Suppressor macrophage (primary cell): ENCODE measurements at places on chromosomes 4 and X.
A peak's percentile ranks its signal among the peaks of the same experiment; 100 is the strongest.

GRCh38 chrX:55118574-55118973 lies 29.8 kb downstream of the PAGE2 start:
- no peak for DNase-seq

DNA sequence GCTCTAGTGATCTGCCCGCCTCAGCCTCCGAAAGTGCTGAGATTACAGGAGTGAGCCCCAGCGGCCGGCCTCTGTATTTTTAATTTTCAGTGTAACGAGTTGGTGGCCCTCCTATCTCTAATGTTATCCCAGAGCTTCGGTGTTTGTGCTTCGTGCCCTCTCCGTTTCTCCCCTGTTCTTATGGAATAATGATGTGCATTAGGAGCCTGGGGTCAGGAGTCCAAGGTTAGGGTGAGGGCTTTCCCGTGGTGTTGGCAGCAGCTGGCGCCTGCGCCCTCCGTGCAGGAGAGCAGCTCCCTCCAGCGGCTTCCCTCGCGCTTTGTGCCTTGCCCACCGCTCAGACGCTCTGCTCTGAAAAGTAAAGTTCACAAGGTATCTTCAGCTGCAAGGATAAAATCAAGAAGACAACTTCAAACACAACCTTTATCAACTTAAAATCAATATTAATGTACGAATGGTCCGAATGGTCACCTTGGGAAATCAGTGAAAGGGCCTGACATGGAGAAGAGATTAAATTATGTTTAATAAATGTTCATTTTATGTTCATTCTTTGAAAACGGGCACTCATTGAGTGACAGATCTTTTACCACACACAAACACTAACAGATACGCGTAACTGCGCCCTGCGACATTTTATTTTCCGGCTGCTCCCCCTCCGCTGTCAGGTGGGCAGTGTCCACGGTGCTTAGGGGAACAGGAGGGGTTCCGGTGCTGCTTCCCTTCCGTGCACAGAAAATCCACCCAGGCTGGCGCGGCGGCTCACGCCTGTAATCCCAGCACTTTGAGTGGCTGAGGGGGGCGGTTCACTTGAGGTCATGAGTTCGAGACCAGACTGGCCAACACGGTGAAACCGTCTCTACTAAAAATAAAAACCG lies 62.4 kb downstream of the TRAPPC11 start:
- DNase-seq, result peak; percentile 82

- no peak for DNase-seq
Measured at GRCh38 chrX:85326234-85327059, 53.0 kb downstream of the POF1B start.

GRCh38 chrX:70324326-70324725 lies 34.4 kb downstream of the KIF4A start:
- no peak for DNase-seq

DNA sequence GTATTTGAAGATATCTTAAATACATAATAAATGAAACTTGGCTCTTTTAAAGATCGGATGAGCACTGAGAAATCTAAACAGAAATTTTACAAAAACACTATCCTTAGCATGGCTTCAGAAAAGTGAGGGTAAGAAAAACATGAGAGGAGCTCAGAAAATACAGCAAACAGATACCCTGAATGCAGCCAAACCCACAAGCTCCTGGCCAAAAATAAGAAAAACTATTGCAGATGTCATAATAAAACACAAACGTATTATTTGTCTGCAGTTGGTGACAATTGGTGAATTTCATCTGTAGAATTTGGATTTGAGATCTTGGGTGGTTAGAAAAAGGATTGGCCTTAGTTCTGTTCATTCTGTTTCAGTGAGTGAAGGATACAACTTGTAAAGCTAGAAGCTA lies 603.9 kb downstream of the INPP4B start:
- DNase-seq, result no peak

GRCh38 chrX:44189116-44189515 lies 154.4 kb downstream of the EFHC2 start:
- DNase-seq, result peak; percentile 64

GRCh38 chrX:21963731-21964405 lies 23.4 kb downstream of the SMS start:
- DNase-seq, result no peak

- no peak for DNase-seq
Measured at GRCh38 chr4:67122029-67122428, 423.3 kb downstream of the CENPC start.

DNA sequence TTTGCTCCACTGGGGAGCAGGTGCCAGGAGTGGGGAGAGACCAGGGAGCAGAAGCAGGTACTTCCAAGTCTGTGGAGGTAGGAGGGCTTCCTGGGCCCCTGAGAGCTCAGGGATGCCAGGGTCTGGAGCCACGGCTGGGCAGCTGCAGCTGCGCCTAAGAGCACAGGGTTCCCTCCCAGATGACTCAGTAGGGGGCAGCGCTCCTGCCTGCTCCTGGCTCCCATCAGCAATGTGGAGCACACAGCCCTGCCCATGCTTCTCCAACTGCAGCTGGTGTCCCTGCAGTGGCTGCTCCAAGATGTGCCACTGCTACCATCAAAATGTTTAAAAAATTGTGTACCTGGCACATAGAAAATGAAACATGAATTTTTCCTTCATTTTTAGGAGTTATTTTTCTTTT lies 1028.2 kb downstream of the PCDH7 start:
- DNase-seq, result no peak

GRCh38 chr4:1192091-1192492 lies 19.7 kb upstream of the SPON2 start:
- DNase-seq, result peak; percentile 61

- DNase-seq, result no peak
Measured at GRCh38 chr4:172177382-172177781, 364.2 kb downstream of the GALNTL6 start.

- no peak for DNase-seq
Measured at GRCh38 chrX:31497086-31497485, 425.2 kb upstream of the FTHL17 start.

DNA sequence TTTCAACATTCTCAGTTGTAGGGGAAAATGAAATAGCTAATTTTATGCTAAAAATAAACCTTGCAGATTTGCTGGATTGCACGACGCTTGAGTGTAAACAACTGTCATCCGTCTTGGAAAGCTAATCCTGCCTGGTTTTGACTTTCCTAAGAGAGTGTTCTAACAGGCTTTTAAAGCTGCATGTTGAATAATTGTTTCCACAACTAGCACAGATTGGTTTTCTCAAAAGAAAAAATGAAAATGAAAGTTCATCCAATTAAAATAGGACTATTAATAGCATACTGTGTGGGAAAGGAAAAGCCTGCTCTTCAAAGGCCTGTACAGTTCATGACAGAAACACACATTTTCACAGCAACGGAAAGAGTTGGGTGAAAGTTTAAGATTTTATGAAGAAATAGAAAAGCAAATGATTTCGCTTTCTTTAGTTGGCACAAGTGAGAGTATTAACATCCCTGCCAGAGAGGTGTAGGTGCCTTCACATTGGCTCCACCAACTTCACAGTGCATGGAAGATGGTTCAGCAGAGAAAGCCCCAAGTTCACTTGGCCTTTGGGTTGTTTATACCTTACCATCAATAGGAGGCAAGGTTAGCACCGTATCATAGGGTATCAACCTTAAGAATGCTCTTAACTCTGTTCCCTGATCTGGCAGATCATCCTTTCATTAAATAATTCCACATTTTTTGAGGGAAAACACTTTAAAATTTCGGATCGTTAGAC lies 140.0 kb upstream of the GUCY1A1 start:
- DNase-seq, result no peak

DNA sequence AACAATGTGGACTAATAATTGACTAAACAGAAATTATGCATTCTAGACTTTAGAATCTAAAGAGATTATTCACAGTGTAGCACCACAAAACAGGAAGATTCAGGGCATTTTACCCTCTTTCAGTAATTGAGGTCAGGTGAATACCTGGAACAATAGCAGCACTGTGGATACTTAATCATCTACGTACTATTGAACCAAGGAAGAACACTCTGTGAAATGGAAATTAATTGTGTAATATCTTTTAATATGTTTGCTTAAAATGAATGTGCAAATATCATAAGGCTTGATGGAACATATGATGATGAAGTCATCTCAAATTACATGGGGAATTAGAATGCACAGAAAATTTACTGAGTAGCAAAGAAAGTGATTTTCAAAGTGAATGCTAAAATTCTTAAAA lies 68.5 kb upstream of the MAP9 start:
- DNase-seq, result no peak

- peak; percentile 78 for DNase-seq
Measured at GRCh38 chrX:71492231-71493065, 40.5 kb upstream of the OGT start.

DNA sequence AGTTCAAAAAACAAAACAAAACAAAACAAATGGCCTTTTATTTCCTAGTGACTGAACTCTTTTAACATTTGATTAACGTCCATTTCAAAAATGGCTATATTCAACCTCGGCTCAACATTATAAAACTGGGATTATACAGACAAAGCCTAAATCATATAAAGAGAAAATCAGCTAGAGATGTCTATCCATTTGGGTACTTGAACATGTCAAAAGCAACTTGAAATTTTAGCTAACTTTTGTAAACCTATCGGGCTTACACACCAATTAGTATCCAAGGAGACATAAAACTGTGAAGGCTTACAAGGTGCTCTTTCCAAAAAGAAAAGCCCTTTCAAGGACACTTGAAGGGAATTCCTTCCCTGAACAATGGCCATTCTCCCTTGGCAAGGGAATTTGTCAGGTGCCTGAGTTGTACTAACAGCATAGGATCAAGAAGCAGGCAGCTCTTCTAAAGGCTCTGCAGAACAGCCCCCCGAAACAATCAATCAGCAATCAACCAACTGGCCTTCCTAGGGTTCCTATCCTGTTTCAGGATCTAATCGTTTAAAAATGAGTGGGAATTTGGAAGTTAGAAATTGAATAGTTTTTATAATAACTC lies 633.7 kb upstream of the HTR2C start:
- no peak for DNase-seq

DNA sequence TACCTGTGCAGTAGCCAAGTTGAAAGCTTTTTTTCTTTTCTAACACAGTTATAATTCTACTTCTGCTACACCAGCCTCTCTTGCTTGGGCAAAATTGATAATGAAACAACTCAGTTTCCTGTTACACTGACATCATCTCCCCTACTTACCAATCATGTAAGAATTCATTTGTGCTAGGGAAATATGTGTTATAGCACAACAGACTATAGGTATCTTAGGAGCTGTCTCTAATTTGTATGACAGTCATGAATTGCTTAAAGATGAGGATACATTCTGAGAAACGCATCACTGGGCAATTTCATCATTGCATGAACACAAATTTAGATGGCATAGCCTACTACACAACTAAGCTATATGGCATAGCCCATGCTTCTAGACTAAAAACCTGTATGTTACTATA lies 246.3 kb upstream of the ANKRD50 start:
- DNase-seq, result no peak

- DNase-seq, result peak; percentile 30
Measured at GRCh38 chr4:183658362-183659028, 490 bp downstream of the RWDD4 start.

DNA sequence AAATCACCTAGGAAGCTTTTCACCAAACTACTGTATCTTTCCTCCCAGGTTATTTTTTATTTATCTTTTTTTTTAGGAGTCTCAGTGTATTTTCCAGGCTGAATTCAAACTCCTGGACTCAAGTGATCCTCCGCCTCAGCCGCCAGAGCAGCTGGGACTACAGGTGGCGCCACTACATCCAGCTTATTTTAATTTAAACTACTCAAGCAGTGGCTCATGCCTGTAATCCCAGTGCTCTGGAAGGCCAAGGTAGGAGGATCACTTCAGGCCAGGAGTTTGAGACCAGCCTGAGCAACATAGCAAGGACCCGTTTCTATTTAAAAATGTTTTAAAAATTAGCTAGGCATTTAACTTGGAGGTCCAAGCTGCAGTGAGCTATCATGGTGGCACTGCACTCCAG lies 37.8 kb downstream of the LEF1 start:
- DNase-seq, result no peak

DNA sequence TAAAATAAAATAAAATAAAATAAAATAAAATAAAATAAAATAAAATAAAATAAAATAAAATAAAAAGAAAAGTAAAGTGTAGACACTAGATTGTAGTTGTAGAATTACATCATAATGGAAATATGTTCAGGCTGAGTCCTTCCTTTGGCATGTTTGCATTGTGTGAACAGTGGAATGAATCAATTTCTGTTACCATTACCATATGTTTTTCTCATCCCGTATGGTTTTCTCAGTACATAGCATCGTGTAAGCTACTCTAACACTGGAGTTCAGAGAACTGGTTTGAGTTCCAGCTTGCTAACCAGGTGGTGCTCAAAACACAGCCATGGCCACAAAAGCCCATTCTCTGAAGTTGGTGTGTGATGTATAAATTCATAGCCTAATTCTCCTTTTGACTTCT lies 45.9 kb downstream of the USP11 start:
- DNase-seq, result no peak

- no peak for DNase-seq
Measured at GRCh38 chr4:8141935-8142334, 16.7 kb downstream of the ABLIM2 start.

GRCh38 chr4:149727663-149728062 lies 88.0 kb downstream of the IQCM start:
- DNase-seq, result no peak

DNA sequence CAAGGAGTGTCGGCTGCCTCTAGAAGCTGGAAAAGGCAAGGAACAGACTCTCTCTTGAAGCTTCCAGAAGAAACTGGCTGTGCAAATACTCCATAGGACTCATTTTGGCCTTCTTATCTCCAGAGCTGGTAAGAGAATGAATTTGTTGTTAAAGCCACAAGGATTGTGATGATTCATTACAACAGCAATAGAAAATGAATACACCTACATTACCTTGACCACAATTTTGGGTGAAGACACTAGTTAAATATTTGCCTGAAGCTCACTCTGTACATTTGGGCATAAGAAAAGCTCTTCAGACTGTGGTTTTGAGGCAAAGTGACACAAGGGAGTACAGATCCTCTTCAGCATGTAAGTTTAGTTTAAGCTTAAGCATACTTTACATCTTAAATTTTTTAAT lies 134.5 kb upstream of the TLL1 start:
- DNase-seq, result no peak

DNA sequence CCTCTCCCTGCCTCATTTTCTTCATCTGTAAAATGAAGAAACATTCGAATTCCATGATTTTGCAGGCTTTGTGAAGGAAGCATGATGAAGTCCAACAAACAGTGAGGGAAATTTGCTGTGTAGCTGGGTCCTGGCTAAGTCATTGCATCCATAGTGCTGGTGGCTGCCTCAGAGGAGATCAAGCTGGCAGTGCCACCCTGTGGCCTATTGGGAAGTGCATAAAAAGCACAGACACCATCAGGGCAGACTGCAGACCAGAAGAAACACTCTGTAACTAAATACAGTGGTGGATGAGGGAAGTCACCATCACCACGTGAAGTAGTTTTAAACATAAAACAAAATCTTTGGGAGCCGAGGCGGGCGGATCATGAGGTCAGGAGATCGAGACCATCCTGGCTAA lies 40.7 kb upstream of the DDX3X start:
- DNase-seq, result peak; percentile 38

DNA sequence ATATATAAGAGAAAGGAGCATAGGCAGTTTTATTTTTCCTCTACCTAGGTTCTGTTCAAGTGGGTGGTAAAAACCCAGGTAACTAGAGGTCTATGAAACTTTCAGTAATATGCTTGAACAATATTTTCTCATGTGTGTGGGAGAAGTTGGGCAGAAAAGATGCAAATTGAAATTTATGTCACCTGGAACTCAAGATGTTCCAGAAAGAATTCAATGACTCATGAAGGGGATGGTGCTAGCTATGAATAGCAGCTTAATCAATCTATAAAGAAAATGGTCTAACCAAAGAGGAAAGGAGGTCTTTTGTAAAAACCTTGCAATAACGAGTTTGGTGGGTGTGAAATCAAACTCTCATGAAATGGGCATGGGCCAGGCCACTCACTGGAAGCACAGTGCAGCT lies 263.8 kb downstream of the INPP4B start:
- DNase-seq, result no peak
